ENCODE measurements at places on chromosomes 13 and 19.

DNA sequence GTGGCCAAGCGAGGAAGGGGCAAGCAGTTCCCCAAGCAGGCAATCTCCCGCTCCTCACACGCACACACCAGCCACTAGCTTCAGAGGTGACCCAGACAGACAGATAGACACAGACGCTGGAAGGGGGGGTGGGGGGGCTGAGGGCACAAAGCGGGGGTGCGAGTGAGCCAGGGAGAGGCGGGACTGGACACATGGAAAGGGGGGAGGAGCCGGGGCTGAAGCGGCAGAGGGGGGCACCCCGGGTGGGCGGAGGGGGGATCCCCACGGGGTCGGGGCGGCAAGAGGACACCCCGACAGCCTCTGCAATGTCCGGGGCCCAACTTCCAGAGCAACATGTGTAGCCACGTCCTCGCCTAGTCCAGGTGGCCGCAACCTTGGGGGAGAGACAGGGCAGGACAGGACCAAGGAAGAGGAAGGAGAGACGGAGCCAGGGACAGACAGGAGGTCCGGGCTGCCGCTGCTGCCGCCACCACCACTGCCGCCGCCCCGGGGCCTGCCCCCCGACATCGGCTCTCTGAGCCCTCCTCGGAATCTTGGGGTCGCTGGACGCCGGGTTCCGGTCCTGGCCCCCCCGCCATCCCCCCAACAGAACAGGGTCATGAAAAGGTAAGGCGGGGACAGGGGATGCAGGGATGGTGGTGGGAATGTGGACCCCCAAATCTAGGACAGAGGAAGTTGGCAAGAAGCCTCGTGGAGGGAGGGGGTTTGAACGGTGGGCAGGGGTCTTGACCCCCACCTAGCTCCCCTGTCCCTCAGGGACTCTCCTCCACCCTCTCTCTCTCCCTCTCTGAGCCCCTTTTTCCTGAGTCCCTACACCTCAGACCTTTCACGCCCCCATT, 1.1 kb downstream of the GRIN2D start:
- DNase-seq, result no peak

DNA sequence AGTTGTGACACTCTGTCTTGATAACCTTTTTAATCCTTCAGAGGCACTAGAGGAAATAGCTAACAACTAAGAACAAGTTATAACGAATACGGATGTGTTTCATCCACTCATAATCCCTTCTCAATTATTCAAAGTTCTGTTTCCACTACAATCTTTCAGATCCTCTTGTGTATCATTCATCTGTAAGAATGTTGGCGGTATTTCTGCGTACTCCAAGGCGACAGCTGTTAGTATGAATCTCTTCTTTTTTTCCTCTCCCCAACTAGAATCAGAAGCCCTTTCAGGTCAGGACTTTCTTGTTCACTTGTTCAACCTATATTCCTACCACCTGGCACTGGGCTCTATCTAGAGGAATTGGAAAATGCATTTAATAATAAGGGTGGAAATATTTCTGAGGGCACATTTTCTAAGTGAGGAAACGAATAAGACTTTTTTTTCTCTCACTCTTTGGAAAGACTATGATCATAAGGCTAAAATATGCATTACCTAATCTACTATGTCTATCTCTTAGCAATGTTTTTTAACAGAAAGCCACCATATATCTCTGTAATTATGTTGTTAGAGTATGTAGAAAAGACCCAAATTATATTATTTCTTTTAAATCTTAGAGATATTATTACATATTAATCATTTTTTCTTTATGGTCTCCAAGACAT, 492.9 kb downstream of the PCDH20 start:
- DNase-seq, result no peak

GRCh38 chr13:32323912-32324311, 8.6 kb downstream of the BRCA2 start:
- DNase-seq, result no peak

GRCh38 chr19:47573071-47574026, at the start of gene ZNF541:
TSS of gene ZNF541 (minus strand) at chr19:47573148. CDS start at chr19:47555856, 17,292 bp downstream.
- DNase-seq, result no peak

DNA sequence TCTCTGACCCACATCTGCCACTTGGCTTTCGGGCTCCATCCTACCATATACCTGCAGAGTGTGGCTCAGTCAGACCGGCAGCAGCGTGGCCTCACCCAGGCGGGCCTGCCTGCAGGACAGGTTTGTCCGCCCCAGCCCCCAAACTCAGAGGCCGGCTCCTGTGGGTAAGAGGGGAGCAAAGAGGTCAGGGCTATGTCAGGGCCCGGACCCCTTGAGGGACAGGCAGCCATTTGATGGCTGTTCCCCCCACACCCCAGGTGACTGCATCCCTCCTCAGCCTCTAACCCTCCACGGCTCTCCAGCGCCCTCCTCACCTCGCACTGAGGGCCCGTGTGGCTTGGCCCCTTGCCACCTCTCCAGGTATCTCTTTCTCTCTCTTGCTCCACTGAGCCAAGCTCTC, 12.3 kb upstream of the ZBTB32 start:
- no peak for DNase-seq

GRCh38 chr13:30253830-30254229, 53.5 kb downstream of the KATNAL1 start:
- no peak for DNase-seq

DNA sequence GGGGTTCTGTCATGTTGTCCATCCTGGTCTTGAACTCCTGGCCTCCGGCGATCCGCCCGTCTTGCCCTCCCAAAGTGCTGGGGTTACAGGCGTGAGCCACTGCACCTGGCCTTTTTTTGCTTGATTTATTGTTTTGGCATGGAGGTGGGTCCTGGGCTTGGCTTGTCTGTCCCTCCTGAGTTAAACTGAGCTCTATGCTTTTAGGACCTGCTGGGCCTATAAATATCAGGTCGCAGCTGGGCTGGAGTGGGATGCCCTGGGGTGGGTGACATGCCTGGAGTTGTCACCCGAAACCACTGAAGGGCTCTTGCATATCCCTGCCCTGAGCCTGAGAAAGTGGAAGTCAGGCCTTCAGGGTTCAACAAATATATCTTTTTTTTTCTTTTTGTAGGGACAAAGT, 5.5 kb downstream of the ARRDC5 start:
- DNase-seq, result no peak

GRCh38 chr13:31670831-31671617, 68.3 kb upstream of the RXFP2 start:
- DNase-seq, result no peak

DNA sequence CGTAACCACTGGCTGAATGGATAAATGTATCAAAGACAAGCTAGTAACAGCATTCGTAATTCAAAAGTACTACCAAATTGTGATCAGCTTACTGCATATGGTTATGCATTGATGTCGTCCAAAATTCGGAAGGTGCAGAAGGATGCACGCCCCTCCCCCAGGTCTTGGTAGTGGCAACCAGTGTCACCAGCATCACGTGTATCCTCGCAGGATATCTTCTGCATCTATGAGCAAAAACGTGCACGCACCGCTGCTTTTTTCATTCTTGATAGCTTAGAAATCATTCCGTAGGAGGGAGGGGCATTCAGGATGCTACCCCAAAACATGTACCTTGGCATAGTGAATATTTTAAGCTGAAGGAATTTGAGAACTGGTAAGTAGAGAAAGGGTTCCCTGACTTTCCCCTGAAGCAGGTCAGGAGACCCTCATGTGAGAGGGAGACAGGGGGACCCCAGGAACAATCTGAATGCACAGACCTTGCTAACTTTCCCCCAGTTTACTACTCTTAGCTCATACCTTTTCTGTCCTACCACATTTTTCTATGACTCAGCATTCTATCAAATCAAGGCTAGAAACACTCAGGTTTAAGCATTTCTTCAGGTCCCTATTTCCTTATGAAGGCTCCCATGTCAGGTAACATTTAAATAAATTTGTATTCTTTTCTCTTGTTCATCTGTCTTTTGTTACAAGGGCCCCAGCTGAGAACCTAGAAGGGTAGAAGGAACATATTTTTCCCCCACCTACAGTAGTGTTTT, 61.2 kb upstream of the TM9SF2 start:
- no peak for DNase-seq

- DNase-seq, result no peak
Observed at GRCh38 chr19:51807111-51807701, 12.2 kb downstream of the FPR3 start.

- no peak for DNase-seq
Observed at GRCh38 chr19:55554302-55554701, 9.0 kb upstream of the SBK3 start.

GRCh38 chr19:16244091-16244490, 46.4 kb downstream of the AP1M1 start:
- no peak for DNase-seq

GRCh38 chr13:85529218-85529594, 270.0 kb downstream of the SLITRK6 start:
- no peak for DNase-seq

- no peak for DNase-seq
Observed at GRCh38 chr13:24670961-24671381, 9.2 kb upstream of the ATP12A start.

DNA sequence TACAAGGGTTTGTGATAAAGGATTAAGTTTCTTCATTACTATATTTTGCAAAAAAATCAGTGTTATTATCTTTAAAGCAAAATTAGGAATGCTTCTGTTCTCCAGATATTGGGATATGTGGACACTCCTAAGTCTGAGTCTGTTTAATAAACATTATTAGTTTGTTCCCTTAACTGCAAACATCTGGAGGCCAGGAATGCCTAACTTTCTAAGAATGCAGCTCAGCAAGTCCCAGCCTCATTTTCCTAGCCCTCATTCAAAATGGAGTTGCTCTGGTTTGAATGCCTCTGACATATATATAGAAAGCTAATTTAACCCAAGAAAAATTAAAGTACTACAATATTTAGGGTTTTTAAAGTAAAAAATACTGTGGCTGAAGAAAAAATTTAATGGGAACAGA, 33.6 kb upstream of the EDNRB start:
- no peak for DNase-seq

DNA sequence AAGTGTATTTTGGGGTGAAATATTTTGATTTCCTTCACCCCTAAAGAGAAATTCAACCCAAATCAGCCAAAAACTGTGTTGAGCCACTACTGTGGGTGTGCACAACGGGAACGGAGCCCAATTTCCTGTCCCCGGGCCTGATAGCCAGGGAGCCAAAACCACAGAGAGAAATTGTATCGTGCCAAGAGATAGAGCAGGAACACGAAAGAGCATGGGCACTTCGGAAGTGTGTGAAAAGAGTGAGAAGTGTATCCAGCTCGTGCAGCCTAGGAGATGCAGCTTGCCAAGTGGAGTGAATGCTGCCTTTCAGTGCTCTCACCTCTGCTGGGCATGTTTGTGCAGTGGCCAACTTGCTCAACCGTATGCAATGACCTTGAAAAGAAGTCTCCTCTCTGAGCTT, 19.4 kb upstream of the PLEKHF1 start:
- no peak for DNase-seq

GRCh38 chr13:45737571-45738017, 35.5 kb downstream of the CBY2 start:
- no peak for DNase-seq

GRCh38 chr19:1181606-1182005, 7.5 kb upstream of the SBNO2 start:
- DNase-seq, result no peak

- DNase-seq, result no peak
Observed at GRCh38 chr13:60869941-60870613, 473.1 kb downstream of the TDRD3 start.

GRCh38 chr19:47028195-47028601, 8.6 kb downstream of the NPAS1 start:
- peak; percentile 20 for DNase-seq

DNA sequence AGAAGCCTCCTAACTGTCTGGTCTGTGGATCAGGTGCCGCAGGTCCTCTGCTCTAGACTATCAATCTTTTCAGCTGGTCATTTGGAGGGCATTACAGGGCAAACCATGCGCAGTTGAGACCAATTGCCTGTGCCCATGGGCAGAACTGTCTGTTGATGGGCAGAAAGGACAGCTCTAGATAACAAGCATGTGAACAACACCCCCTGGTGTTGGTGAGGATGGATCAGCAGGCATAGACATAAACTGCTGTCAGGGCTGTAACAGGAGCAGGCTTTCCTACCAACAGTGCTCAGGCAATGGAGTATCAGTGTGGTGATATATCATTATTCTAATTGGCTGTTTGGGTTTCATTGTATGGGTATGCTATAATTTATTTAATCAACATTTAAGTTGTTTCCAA, 104.7 kb upstream of the KL start:
- no peak for DNase-seq

GRCh38 chr13:112506046-112506445, 81.9 kb downstream of the TUBGCP3 start:
- DNase-seq, result no peak

DNA sequence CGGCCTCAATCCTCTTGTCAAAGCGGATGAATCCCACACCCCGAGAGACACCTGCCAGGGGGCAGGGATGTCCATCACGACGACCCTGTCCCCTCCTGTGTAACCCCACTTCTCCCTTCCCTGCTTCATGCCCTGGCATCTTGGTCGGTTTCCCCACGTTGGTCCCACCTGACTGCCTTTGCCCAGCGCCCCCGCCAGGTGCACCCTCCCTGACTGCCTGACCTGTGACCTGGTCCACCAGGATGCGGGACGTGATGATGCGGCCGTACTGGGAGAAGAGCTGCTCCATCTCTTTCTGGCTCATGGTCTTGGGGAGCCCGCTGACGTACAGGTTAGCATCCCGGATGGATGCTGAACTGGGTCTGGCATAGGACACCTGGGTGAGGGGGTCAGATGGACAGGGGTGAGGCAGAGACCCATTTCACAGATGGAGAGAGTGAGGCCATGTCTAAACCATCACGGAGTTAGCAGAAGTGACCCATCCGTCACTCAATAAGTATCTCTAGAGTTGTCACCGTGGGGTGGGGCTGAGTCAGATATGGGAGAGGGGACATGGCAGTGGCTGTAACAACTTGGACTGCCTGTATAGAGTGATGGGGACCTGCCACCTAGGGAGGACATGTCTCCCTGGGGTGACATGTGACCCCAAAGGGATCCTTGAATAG, 22.5 kb downstream of the ELAVL3 start:
- no peak for DNase-seq

DNA sequence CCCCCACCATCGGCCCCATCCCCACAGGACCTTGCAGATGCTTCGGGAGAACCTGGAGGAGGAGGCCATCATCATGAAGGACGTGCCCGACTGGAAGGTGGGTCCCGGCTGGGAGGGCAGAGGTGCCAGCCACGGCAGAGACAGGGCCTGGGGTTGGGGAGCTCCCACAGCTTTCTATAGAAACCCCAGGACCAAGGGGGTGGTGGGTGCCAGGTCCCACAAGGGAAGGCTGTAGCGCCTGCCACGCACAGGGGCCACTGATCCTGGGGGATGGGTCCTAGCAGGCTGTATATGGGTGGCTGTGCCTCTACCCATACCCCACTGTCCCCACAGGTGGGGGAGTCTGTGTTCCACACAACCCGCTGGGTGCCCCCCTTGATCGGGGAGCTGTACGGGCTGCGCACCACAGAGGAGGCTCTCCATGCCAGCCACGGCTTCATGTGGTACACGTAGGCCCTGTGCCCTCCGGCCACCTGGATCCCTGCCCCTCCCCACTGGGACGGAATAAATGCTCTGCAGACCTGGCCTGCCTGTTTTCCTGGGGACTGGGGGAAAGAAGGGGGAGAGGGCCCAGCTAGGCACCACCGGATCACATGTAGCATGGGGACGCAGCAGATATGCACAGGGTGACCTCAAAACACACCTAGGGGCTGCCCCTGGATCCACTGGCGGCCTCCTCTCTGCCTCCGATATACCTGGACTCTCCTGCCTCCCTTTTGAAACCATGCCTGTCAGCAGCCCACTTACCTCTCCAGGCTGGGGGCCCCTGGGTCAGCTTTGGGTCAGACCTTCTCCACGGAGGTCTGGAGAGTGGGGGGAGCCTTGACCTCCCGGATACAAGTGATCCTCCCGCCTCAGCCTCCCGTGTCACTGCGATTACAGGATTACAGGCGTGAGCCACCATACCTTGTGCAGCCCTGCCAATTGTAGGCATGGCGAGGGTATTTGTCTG, 761 bp upstream of the YJEFN3 start:
- DNase-seq, result no peak

- DNase-seq, result no peak
Observed at GRCh38 chr19:14412324-14412995, 6.7 kb downstream of the DDX39A start.
